ENCODE measurements at places on chromosomes 2 and 18.

GRCh38 chr2:14601156-14601770 is 31.3 kb upstream of the LRATD1 start:
- no peak for DNase-seq

- DNase-seq, result no peak
These were observed 6.7 kb downstream of the SMARCAL1 start for GRCh38 chr2:216418981-216419380.

DNA sequence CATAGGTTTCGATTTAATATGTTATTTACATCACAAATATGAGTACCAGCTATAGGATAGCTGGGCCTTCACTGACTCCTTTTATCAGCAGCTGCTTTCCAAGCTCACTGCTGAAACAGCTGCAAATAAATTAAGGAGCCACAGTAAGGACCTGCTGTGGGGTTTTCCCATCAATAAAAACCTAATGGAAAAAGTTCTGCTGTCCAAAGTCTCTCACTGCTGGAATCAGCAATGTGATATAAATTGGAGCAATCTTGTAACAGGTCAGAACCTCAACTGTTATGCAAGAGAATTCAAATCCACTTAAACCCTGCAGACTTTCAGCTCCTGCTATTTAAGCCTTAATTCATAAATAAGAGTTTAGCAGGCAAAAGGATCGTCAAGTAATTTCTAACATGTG is 61.3 kb downstream of the NEB start:
- DNase-seq, result no peak

DNA sequence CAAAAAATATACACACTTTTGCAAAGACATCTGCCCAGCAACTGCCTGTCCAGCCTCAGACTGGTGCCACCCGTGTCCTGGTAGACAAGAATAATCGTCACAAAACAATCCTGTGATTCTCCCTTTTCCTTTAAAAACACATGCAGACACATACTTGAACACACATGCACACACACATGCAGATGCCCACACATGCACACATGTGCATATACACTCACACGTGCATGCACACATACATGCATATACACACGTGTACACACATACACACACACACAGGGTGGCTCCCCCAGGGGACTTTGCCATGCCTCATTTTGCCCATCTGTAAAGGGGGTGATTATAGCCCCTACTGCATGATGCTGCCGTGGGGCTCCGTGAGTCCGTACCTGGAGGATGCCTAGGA is 24.9 kb upstream of the ALPP start:
- no peak for DNase-seq

GRCh38 chr2:241900251-241901017 is 30.9 kb downstream of the RTP5 start:
- no peak for DNase-seq

- DNase-seq, result no peak
These were observed 566.6 kb upstream of the VRK2 start for GRCh38 chr2:57479981-57480380.

DNA sequence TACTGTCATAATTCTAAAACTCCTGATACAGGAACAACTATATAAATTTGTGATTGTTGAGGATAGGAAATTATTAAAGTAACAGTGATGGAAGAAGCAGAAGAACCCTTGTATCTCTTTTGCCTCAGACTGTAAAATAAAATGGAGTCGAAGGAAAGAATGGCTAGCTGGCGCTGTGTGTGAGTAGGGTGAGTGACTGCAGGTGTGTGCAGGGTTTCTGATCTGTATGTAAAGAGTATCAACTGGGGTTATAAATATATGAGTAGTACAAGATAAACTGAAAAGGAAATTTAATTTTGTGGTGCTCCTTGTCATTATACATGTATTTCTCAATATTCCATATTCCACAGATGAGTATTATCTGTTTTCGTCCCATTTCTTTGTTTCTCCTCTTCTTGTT is 15.2 kb downstream of the POLI start:
- DNase-seq, result no peak

DNA sequence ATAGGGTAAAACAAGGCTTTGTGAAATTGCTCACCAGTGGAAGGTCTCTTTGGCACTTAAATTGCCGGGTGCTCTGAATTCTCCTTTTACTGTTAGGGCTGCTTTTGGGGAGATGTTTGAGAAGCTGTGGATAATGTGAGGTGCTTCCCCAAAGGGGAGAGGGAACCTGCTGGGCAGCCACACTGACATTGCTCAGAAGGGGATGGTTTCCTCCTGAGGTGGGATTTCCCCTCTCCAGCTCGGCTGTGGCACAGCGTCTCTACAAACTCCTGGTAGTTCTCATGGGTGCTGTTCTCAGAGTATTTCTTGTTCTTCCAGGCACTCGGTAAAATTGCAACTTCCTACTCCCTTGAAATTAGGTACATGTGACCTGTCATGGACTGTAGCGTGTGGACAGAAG is 124.2 kb downstream of the LPIN1 start:
- DNase-seq, result no peak

DNA sequence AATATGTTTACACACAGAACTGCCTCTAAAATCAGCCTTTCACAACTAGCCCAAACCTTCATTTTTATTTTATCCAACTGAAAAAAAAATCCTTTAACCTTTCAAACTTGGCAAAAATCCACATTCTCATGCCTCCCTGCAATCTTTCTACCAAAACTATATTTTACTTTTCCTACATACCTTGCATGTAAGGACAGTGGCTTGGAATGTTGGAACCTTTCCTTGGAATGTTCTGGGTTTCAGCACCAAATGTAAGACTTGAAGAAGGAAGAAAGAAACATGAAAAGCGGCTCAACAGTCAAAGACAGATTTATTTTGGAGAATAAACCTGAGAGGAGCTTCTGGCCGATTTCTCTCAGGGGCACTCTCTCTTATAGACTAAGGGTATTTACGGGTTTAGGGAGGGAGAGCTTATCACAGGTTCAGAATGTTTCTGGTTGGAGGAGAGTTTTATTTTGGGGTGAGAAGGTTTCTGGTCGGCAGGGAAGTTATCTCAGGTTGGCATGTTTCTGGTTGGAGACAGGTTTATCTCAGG is 79.7 kb downstream of the RRM2 start:
- no peak for DNase-seq

- no peak for DNase-seq
These were observed 56.8 kb upstream of the ETAA1 start for GRCh38 chr2:67340133-67341011.

DNA sequence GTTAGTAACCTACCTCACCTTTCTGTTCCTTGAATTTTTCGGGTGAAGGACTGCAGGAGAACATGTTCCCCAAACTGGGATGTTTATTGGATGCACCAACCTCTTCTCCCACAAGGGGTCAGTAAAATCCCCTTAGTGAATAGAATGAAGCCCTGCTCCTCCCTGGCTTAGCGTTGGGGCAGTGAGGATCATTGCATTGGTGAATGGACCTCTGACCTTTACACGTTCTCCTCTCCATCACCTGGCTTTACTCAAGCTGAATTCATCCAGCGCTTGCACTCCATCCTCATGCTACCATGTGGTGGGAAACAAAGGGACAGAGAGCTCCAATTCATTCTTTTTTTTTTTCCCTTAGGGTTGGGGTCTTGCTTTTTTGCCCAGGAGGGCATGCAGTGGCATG is 157.2 kb downstream of the MIB1 start:
- DNase-seq, result no peak

DNA sequence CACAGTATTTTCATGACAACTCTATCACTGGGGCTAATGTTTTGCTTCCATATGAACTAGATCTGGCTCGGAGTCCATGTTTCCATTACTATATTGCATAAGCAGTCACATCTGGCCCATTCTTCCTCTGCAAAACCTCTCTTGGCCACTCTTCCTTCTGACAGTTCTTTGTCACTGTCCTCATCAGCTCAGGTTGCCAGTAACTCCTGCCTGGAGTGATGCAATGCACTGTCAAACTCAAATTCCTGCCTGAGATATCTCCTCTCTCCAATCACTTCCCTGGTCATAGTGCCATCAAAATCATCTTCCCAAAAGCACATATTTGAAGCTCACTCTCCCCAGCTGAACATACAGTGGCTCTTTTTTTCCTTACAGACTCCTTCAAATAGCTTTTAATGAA is 66.1 kb downstream of the COLEC12 start:
- DNase-seq, result no peak

DNA sequence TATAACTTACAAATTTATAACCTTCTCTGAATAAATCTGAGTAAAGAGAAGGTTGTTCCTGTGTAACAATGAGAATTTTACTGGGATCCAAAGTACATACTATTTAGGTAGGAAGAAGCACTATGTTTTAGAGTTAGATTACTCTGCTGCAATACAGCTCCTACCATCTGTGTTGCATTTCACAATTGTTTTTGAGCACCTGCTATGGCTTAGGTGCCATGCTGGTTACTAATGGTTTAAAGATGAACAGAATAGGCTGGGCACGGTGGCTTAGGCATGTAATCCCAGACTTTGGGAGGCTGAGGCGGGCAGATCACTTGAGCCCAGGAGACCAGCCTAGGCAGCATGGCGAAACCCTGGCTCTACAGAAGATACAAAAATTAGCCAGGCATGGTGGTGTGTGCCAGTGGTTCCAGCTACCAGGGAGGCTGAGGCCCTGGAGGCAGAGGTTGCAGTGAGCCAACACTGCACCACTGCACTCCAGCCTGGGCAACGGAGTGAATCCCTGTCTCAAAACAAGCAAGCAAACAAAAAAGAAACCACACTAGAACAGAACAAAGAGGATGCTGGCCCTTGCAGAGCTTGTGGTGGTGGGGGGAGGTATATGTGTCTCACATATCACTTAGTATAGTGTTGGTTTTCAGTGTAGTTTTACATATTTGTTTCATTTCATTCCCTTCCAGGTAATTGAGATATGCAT is 56.7 kb downstream of the SPTBN1 start:
- no peak for DNase-seq

DNA sequence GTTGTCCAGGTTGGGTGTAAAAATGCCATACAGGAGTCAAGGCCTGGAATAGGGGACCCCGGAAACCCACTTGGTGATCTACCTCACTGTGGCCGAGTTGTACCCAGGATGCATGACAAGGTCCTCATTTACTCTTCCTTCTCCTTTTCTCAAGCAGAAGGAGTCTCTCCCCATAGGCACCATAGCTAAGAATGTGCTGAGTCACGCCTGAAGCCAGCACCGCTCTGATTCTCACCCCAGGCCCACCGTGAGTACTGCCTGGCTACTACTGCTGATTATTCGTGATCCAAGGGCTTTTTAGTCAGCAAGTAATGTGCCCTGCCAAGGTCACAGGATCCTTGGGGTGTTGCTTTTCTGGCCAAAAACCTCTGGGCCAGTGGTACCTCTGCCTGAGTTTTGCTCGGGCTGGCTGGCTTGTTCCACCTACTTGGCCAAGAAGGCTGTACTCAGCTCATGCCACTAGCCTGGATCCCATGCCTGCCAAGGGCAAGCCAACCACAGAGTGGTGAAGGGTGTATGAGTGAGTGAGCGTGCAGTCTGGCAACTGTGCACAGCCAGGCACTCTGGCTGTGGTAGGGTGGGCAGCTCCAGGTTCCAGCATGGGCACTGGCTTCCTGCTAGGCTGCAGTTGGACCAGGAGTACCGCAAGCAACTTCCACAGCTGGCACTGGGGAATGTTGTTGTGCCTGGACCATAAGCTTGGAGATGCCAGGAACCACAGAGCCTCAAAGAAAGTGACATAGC is 650.1 kb upstream of the VRK2 start:
- DNase-seq, result no peak

- no peak for DNase-seq
These were observed 5.7 kb upstream of the KLHL29 start for GRCh38 chr2:23379220-23379695.

DNA sequence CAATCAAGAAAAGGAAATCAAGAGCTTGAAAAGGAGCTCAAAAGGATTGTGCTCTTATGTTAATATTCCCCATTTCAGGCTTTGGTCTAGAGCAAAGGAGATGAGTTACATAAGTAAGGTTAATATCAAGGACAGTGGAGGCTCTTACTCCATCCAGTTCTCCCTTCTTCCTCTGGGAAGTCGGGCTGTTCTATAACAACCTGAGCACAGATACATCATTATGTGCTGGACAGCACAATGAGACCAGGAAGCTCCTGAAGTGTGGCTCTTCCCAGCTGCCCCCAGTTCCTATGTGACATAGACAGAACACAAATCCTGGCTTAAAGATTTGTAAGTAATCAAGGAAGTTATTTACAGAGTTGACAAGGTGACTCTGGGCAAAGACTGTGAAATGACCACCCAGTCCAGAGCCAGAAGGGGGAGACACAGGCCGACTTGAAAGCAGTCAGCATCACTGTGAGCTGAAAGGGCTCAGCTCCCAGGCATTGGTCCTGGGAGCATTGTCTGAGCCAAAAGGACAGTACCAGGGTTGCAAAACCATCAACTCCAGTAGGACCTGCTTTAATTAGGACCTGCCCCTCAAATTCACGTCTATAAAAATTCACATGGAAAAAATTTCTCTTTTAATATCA is 917.6 kb upstream of the ACVR2A start:
- no peak for DNase-seq

DNA sequence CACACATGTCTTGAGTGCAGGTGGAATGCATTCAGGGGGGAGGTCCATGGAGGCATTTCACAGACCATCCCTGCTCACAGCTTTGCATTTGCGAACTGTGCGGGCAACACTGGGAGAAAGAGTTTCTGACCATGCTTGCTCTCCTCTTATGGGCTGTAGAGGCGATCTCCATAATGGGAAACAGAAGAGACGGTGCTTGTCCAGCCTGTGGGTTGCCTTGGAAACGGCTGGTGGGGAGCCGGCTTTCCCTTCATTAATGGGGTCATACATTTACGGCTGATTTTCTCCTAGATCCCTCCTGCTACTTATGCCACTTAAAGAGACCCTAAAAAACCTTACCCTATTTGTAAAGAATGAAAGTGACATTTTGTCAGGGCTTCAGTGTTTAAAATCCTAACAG is 147.4 kb downstream of the SOX11 start:
- no peak for DNase-seq

DNA sequence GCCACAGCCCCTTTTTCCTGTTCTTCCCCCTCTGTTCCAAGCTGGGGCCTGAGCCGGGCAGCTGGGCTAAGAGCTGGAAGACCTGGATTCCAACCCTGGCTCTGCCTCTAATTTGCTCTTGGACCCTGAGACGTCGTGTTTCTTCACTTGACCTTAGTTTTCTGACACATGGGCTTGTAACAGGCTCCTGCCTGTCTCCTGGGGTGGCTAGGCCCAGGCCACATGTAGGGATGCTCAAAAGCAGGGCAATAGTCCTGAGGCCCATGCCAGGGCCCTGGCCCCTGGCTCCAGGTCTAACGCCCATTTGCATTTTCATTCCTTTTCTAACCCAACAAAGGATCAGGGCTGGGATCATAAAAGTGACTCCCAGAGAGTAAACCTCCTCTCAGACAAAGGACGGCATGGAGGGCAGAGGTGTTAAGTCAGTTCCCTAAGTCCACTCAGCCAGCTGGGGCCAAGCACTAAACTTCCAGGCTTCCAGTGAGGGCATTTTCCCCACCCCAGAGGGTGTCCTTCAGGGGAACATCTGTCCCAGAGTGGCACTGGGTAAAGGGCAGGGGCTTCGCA is 16.6 kb upstream of the DNMT3A start:
- DNase-seq, result no peak

GRCh38 chr2:229910832-229911412 is 10.9 kb downstream of the TRIP12 start:
- no peak for DNase-seq

GRCh38 chr18:50644146-50644545 is 84.3 kb downstream of the MAPK4 start:
- no peak for DNase-seq
